ENCODE measurements at places on chromosomes 2 and 18.
A peak's percentile ranks its signal among the peaks of the same experiment; 100 is the strongest.

DNA sequence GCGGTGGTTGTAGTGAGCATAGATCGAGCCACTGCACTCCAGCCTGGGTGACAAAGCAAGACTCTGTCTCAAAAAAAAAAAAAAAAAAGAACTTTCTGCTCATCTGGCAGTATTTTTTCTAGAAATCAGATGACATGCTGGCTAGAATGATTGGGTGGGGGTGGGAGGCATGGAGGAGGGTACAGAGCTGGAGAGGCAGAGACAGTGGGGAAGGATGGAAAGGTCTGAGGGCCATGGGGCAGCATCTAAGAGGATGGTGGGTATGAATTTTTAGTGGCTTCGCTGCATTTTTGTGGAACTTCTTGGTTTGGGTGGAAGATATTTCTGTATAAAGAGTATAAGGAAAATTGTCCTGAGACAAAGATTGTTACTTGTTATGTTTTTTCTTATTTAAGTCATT lies 23.3 kb downstream of the ARMC9 start:
- DNase-seq: no peak

GRCh38 chr2:172403881-172404468 lies 23.4 kb upstream of the ITGA6 start:
- no peak for DNase-seq

GRCh38 chr2:26820932-26821331 lies 27.0 kb upstream of the DPYSL5 start:
- DNase-seq: no peak

DNA sequence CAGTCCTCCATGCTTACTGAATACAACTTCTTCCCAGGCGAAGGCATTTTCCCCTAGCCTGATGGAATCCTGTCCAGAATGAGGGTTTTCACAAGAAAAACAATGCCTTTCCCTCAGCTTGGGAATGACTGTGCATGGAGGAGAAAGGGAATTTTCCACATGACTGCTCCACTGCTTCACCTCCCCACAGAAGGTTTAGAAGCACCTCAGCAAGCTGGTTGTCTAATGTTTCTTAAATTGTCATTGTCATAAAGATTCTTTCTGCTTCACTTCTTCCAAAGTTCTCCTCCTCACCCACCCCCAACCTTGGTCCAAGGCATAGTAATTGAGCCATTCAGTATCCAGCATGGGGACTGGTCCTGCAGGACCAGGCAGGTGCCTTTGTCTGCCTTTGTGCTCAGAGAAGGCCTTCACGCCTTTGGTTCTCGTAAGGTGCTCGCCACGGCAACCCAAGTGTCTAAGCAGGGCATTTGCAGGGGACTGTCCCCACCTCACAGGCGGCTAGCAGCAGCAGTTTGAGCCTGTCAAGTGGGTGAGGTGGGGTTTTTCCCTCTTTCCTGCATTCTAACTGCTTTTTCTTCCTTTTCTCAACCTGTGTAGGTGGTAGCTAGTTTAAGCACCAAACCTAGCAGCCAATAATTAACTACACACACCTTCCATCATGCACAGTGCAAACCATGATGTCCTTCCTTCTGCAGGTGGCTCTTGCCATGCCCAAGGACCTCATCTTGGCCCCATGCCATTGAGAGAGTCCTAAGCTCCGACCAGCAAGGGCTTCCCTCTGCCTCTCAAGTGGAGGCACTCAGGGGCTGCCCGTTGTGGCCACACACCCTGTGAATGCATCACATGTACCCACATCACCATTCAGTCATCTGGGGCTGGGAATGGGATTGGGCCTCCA lies 65.7 kb upstream of the BCL2L11 start:
- DNase-seq: no peak

DNA sequence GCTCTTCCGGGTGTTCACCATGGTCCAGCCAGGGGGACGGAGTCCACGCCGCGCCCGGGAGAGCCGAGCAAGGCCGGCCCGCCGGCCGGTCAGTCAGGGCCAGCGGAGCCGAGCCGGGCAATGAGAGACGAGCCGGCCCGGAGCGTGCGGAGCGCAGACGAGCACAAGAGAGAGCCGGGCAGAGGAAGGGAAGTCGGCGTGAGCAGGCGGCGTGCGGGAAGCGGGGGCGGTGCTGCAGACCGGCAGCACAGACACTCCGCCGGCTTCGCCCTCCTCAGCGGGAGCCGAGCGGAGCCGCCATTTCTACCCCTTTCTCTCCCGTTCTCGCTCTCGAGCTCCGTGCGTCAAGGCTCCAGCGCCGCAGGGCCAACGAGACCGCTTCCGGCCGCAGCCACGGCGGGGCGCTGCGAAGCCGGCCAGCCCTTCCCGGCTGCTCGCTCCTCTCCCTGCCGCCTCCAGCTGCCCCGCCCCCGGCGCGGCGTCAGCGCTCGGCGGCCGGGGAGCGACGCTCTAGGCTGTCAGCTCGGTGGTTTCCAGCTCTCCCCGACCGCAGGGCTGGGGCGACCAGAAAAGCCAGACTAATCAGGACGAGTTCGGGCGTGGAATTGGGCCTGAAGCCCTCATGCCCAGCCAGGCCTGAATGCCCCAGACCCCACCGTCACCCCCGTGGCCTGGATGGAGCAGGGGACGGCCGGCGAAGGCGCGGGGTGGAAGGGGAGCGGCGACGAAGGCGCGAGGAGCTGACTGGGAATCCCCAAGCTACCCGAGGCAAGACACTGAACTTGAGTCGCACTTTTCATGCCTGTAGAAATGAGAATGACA lies at the start of gene ATAD2B:
Gene ATAD2B, minus strand, starts transcription at position 374 of the 822 bp plus-strand sequence. Its CDS starts 353 bp downstream, at position 21.
- DNase-seq: peak; percentile 86

DNA sequence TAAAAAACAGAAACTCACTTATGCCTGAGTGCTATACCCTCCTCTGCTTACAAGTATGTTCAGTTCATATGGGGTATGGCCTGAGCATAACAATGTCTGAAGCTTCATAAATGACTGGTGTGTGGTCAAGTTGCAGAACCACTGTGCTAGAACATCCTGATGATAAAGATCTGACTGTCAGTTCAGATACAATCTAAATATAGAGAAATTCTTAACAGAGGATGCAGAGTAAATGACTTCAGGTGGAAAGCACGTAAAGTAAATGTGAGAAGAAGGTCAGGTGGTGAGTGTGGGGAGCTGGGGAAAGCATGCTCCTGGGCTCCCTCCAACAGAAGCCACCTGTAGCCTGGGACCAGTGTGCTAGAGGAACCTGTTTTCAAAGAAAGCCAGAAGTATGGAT lies 926.2 kb downstream of the TSN start:
- DNase-seq: no peak
